NCI-H1694 (cell line): ENCODE measurements at places on chromosomes 1 and 21.

DNA sequence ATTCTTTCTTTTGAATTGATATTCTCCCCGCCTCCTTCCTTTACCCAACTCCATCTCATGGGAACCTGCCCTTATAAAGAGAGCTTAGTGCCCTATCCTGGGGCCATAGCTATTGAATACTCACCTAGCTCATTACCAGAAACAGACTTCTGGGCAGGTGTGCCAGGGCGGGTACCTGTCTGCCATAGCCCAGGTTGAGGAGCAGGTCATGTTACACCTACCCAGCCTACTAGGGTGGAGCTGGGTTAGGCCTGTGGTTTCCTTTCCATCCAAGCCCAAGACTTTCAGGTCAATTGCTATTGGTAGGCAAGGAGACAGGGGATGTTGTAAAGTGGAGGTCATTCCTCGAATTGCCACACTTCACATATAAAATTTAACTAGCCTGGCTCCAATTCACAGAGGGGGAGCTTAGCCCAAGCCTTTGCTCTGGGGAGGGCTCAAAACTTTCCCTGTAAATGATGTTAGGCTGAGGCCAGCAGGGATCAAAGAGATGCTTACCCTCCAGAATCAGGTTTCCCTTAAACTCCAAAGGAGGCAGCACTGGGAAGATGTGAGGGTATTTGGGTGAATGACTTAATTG is 87.1 kb upstream of the IPO9 start:
- DNase-seq: no peak

DNA sequence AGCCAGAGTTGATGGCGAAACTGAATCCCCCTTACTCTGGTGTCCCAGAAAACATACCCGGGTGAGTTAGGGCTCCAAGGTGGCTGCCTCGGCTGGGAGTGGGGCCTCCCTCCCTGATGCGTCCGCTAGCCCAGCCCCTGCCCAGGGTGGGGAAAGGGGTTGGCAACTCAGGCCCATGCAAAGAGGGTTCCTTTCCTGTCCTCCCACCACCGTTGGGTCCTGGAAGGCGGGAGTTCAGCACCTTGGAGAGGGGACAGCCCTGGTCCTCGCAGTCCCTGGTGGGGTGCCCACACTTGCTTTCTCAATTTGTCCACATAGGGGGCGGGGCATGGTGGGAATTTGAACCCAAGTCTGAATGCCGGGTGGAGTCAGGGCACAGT is 6.1 kb downstream of the SRM start:
- DNase-seq: no peak

DNA sequence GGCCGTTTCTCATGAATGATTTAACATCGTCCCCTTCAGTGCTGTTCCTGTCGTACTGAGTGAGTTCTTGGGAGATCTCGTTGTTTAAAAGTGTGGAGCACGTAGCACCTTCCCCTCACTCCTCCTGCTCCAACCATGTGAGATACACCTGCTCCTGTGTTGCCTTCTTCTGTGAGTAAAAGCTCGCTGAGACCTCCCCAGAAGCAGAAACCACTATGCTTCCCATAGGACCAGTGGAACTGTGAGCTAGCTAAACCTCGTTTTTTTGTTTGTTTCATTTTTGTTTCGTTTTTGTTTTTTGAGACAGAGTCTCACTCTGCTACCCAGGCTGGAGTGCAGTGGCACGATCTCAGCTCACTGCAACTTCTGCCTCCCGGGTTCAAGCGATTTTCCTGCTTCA is 198.6 kb downstream of the NCAM2 start:
- DNase-seq: no peak

DNA sequence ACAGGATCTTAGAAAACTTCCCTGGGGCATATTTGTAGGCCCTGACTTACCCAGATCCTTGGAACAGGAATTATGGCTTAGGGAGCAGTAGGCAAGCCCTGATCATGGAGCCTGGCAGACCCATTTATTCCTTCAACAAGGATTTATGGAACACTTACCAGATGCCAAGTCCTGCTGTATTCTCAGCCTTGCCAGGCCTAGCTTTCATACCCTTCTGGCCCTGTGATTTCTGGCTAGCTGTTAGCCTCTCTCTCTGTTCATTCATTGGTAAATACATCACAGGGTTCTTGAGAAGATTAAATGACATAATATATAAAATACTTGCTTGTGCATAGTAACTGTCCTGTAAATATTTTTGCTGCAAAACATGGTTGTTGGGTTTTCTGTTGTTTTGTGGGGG is 32.4 kb upstream of the SRP9 start:
- DNase-seq: no peak

DNA sequence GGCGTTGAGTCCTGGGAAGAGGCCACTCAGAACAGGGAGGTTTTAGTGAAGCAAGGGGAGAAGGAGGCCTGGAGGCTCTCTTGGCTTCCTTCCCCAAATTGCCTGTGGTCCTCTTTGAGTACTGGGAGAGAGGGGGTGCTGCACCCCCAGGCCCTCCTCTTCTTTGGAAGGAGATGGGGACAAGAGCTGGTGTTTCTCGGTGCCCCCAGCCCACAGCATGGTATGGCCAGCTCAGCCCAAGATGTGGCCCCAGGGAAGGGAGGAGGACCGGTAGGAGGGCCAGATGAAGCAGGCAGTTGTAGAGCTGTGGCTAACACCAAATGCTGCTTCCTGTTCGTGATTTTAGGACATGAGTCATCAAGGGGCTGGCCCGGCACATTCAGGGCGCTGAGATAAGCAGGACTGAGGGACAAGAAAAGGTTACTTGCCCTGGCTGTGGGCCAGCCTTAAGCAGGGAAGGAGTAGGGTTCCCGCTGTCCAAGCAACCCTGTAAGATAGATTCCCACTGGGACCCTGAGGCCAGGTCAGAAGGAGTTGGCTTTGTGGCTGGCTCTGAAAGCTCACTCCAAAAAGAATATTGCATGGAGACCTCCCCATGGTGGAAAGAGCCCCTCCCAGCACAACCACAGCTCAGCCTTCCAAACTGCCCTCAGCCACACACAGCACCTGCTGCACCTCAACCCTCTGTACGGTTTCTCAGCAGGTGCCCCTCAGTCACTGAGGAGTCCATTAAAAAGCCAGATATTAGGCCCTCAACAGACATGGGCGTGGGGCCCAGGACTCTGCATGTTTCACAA is 4.9 kb upstream of the TNFRSF1B start:
- DNase-seq: no peak

DNA sequence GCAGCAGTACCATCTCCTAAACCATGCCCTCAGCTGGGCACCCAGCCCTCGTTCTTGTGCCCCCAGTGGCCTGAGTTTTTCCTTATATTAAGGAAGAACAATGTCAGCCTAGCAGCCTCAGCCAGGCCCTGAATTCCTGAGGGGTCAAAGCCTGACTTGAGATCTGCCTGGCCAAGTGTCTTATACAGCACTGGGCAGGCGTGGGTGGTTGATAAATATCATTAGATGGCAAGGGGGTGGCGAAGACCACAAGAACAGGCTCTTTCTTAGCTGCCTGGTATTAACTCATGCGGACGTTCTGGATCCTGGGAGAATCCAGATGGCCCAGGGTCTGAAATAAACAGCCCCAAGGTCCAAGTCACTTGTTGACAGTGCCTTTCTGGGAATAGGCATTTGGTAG is 18.3 kb downstream of the NGF start:
- DNase-seq: no peak

DNA sequence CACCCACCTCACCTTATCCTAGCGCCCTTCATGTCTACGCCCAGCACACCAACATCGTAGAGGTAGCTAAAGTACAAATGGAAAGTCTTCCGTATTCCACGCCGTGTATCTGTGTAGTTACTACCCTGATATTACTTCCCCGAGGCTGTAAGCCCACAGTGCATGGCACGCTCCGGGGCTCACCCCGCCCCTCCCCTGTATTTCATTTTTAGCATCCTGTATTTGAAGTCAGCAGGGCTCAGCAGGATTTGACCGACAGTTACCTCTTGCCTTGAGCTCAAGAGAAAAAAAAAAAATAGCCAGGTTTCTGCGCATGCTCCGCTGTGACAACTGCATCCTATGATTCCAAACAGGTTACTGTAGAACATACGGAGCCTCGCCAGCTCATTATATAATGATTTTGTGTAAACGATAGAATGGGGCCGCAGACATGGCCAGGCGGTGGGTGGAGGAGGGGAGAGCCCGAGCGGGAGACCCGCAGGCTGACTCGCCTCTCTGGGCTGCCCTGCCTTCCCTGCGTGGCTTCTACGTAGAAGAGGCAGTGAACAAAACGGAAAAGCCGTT is 1.3 kb downstream of the ABCG1 start:
- peak; percentile 93 for DNase-seq

GRCh38 chr1:197982256-197982655 is 65.1 kb downstream of the LHX9 start:
- DNase-seq: no peak

DNA sequence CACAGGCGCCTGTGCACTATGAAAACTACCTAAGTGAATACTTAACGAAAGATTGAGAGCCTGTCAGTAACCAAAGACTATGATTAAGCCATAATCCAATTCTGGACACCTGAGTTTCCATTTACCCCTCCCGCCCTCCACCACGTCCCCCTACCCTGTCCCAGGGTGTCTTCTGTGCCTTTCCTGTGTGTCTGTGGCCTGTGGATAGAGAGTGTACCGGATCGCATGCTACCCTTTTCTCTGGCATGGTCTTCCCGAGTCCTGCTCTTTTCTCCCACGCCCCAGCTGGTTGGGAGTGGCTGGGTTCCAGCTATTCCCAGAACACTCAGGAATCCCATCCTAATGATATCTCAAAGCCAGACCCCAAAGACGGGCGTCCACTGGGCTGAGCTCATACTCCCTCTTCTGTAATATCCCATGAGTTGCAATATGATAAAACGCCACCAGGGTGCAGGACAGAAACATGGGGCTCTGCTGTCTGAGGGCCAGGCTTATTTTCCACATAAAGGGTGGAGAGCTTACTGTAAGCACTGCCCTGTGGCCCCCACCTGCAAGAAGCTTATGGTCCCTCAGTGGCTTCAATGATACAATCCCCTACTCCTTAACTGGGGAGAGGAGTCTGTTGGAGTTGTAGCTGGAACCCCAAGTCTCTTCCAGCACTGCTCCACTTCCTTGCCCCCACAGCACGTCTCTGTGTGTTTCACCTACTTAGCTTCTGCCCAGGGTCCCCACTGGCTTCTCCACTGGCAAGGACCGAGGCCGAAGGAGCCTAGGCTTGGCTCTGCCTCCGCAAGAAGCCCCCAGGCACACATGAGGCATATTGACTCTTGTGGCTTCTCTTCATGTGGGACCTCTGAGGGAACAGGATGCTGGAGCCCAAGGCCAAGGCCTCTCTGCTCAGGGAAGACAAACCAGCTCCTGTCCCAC is 17.6 kb upstream of the ALX3 start:
- peak; percentile 72 for DNase-seq

DNA sequence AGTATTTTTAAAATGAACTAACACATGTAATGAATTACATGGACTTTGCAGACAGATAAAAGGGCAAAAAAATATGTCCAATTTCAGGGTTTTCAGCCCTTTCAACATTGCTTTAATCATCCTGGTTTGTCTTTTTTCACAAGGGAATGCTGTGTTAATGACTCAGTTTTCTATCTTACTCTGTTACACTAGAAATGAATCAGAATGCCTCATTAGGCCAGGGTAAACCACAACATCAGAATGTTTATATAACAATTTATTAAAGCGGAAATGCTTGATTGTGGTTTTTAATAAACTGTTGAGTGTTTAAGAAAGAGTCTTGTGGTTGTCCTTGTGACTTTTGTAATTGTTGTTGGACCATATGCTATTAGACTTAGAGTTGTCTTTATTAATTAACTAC is 13.5 kb downstream of the GORAB start:
- DNase-seq: no peak

- DNase-seq: no peak
Measured at GRCh38 chr1:223515421-223515820, 122.2 kb downstream of the CCDC185 start.

GRCh38 chr1:92192246-92192645 is 25.5 kb upstream of the C1orf146 start:
- no peak for DNase-seq

DNA sequence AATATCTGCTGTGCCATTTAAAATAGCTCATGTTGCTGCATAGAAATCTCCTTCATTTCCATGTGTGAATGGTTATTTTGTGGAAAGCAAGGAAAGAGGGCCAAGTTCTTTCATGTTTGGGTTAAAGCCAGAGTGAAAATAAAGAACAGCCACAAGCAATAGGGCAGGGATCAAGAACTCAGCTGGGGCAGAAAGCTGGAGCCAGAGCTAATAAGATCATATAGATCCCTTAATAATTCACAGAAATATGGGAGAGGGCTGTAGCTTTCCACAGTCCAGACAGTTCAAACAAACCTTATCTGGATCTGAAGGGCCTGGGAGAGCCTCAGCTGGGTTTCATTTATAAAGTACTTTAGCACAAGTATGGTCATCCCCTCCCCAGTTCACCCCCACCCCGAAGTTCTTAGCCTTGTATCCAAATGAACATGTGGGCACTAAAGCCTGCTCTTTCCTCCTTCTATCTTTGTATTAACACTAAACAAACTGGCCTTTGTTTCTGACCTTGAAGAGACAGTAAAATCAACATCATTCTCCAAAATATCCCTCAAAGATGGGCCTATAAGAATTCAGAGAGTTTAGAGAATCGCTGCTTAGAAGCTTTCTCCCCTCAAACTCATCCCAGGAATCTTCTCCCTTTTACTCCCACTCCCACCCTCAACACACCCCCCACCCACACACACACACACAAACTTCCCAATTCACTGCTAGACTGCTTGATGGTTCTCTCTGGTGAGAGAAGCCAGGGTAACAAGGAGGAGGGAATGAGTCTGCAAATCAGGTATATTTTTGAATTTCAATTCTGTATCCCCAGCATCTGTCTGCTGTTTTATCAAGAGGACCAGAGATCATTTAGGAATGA is 41.7 kb downstream of the UTP25 start:
- no peak for DNase-seq

DNA sequence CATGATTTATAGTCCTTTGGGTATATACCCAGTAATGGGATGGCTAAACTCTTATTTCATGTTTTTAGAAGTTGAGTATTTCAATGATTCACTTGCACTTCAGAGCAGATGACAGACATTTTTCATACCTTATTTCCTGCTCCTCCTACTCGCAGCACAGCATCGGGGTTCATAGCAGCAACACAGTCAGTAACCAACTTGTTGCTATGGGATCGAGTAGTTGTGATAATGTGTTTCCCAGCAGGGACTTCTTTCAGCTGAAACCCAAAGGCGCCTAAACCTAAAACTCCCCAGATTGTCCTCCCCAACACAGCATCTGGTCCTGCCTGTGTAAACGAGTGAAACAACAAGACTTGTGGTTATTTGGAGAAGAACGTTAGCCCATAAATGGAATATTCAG is 16.3 kb upstream of the EPRS1 start:
- DNase-seq: no peak
